Hepatocyte (in vitro differentiated cells): ENCODE measurements at places on chromosomes 1 and 21.

DNA sequence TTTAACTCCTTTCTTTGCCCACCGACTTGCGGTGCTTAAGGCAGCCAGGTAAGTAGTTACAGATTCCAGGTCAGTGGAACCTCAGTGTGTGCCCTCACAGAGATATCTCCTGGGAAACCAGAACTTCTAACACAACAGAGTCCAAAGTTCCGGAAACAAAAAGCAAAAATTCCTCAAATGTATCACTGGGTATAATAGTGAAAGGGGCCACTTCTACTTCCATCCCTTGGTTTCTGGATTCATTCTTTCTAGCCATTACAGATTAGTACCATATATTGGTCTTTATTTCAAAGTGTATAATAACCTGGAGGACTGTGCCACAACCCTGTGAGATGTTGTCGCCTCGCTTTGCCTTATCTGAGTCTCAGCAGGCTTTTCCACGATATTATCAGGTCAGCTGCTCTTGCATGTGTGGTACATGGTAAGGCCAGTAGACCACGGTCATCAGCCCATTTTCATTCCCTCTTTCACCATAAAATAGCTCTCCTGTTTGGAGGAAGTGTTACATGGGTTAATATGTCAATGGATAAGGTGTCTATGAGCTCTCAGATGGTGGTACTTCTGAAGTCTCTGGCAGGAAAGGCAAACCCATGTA, 14.9 kb upstream of the VASH2 start:
- no peaks in the 10 kb centered on the region for H3K4me1 ChIP-seq
- no peaks in the 10 kb centered on the region for H3K36me3 ChIP-seq
- DNase-seq, result no peak
- no peak overlapping the region for H3K27ac ChIP-seq

DNA sequence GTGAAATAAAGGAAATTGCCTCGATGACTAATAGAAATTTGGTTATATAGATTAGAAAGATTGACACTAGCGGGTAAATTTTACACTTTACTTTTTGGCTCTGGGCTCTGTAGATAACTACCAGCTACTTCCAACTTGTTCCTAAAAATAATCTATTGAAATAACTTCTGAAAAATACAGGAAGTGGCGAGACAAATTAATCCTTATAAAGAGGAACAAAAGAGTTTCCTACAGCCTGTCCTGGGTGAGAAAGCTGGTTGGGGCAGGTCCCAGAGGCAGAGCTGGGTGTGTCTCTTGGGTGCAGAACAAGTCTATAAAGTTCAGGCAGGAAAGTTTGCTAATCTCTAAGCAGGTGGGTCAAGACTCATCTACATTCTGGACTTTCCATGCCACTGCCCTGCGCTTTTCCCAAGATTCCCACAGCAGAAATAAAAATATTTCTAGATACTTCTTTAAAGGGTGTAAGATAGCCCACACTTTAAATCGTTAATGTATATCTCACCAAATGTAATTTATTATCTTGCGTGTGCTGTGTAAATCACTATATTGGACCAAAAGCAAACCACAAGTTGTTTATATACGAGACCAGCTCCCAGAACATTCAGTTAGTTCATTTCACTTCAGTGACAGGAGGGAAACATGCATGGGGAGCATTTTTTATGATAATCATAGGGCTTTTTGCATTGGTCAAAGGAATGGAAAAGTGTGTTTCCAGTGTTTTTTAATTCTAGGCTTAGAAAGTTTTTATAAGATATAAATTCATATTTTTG, 70.1 kb upstream of the NRIP1 start:
- no peaks in the 10 kb centered on the region for H3K36me3 ChIP-seq
- no peak for DNase-seq
- no peaks in the 10 kb centered on the region for H3K27me3 ChIP-seq
- no peak overlapping the region for H3K4me3 ChIP-seq
- no peak overlapping the region for H3K27ac ChIP-seq

GRCh38 chr1:180231936-180232335, 1.9 kb downstream of the LHX4 start:
- H3K4me1 ChIP-seq, result peaks cover 30% of the 10 kb centered on the region
- no peak for DNase-seq
- H3K36me3 ChIP-seq, result no peaks in the 10 kb centered on the region
- H3K27ac ChIP-seq, result no peak overlapping the region
- H3K27me3 ChIP-seq, result peaks cover 96% of the 10 kb centered on the region

GRCh38 chr1:106223213-106223612, 833.3 kb upstream of the PRMT6 start:
- H3K27ac ChIP-seq, result no peak overlapping the region
- no peaks in the 10 kb centered on the region for H3K36me3 ChIP-seq
- H3K27me3 ChIP-seq, result no peaks in the 10 kb centered on the region
- DNase-seq, result no peak
- H3K4me3 ChIP-seq, result no peak overlapping the region

DNA sequence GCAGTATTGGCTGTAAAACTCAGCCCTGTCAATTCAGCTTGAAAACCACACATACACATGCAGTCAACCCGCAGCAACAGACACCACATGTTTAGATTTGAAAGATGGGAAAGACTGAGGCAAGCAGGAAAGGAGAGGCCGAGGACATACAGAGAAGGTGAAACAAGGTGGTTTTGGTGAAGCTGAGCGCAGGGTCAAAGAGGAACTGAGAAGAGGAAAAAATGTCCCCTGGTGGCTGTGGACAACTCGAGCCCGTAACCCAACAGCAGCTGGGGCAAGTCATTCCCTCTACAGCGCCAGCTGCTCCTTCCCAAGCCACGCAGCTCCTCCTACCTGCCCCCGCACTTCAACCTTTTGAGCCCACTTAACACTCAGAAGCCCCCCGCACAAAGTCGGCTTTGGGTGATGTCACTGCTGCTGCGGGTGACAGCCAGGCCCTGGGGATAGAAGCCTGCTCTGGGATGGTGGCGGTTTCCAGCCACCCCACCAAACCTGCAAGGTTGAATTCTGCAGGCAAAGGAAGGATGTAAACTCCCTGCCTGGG, 63.0 kb downstream of the KCNN3 start:
- H3K27ac ChIP-seq, result no peak overlapping the region
- DNase-seq, result no peak
- H3K36me3 ChIP-seq, result no peaks in the 10 kb centered on the region
- H3K4me3 ChIP-seq, result no peak overlapping the region

- H3K4me3 ChIP-seq, result peak overlapping the region; percentile 18
- no peaks in the 10 kb centered on the region for H3K4me1 ChIP-seq
- peak overlapping the region; percentile 45 for H3K27ac ChIP-seq
- peak; percentile 63 for DNase-seq
- no peaks in the 10 kb centered on the region for H3K36me3 ChIP-seq
Observed at GRCh38 chr21:14273736-14274538, 58.0 kb downstream of the RBM11 start.

DNA sequence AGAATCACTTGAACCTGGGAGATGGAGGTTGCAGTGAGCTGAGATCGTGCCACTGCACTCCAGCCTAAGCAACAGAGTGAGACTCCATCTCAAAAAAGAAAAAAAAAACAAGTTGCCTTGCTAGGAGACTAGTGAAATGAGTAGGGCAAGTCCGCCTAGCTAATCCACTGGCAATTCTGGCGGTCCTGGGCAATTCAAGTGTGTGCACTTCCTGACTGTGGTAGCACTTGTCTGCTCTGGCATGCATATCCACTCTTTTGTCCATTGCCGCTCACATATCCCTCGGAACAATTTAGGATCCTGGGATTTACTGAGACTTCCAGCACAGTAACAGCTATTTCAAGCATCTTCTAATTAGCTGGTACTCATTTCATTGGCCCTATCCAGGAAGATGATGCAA, 426.3 kb upstream of the ADGRL2 start:
- H3K4me1 ChIP-seq, result no peaks in the 10 kb centered on the region
- no peak overlapping the region for H3K27ac ChIP-seq
- no peak overlapping the region for H3K4me3 ChIP-seq

DNA sequence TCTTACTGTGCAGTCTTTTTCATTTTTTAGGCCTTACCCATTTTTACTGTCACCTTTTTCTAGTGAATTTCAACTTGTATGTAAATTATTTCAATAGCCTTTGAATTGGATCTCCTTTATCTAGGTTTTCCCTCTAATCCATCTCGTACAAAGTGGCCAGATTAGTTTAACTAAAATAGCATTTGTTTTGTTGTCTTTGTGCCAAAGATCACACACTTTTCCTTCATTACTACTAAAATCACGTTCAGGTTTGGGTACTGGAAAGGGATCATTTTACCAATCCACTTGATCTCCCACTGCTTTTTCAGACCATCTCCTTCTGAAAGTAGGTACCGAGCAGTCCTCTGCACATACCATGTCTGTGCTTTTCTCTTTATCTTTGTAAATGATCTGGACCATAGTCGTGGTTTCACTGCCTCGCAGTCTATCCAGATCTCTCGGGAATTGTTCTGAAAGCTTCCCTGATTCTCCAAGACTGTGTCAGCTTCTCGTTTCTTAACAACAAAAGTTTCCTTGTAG, 20.1 kb downstream of the KDM1A start:
- no peak overlapping the region for H3K4me3 ChIP-seq
- no peaks in the 10 kb centered on the region for H3K4me1 ChIP-seq
- no peaks in the 10 kb centered on the region for H3K36me3 ChIP-seq
- H3K27me3 ChIP-seq, result no peaks in the 10 kb centered on the region
- H3K27ac ChIP-seq, result no peak overlapping the region

DNA sequence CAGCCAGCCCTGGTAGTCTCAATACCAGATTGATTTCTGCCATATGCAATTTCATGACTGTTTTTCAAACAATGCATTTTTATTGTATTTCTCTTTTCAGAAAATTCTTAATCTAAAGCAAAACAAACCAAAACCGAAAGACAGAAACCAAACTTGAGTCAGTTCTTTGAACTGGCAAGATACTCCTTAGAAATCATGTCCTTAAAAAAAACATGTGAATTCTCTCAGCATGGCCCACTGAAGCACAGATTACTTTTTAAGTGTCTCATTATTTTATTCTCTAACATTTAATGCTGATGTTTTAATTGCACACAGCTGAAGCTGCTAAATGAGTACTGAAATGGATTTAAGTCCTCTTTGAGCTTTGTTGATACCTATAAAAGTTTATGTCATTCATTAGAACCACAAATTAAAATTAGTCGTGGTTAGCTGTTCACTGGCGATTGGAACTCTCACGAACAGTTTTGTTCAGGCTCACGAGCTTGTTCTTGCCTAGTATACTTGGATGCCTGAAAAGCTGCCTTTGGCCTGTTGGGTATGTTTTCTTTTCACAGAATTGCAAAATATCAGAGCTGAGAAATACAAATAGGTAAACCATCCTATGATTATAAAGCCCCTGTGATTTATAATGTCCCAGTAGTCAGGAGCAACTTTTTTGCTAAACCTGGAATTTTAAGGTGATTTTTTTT, 87.5 kb downstream of the CAMTA1 start:
- H3K4me3 ChIP-seq, result no peak overlapping the region
- no peaks in the 10 kb centered on the region for H3K27me3 ChIP-seq
- DNase-seq, result no peak
- H3K27ac ChIP-seq, result no peak overlapping the region

GRCh38 chr1:167052389-167052788, 37.8 kb downstream of the GPA33 start:
- no peaks in the 10 kb centered on the region for H3K27me3 ChIP-seq
- no peaks in the 10 kb centered on the region for H3K4me1 ChIP-seq

DNA sequence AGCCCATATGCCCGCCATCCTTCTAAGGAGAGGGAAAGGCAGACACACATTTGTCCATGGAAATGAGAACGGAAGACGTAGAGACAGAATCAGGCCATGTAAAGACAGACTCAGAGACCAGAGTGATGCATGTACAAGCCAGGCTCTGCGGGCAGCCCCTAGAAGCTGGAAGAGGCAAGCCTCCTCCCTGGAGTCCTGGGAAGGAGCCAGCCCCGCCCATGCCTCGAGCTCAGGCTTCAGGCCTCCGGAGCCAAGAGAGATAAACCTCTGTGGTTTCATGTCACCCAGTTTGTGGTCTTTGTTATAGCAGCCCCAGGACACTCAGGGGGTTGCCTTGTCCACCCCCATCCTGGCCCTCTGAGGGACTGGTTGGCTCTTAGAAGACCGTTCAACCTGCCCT, 11.6 kb downstream of the PDE9A start:
- peaks cover 10% of the 10 kb centered on the region for H3K4me1 ChIP-seq
- no peak overlapping the region for H3K4me3 ChIP-seq
- DNase-seq, result no peak
- no peaks in the 10 kb centered on the region for H3K27me3 ChIP-seq
- H3K27ac ChIP-seq, result no peak overlapping the region

GRCh38 chr1:151680826-151681225, 35.8 kb downstream of the CELF3 start:
- no peaks in the 10 kb centered on the region for H3K36me3 ChIP-seq
- no peak overlapping the region for H3K4me3 ChIP-seq
- H3K27ac ChIP-seq, result peak overlapping the region; percentile 9
- H3K27me3 ChIP-seq, result no peaks in the 10 kb centered on the region
- H3K4me1 ChIP-seq, result no peaks in the 10 kb centered on the region

- H3K27me3 ChIP-seq, result no peaks in the 10 kb centered on the region
- H3K36me3 ChIP-seq, result no peaks in the 10 kb centered on the region
- H3K4me1 ChIP-seq, result peaks cover 30% of the 10 kb centered on the region
- H3K27ac ChIP-seq, result peak overlapping the region; percentile 92
Observed at GRCh38 chr1:153957744-153958110, 685 bp downstream of the CRTC2 start.

DNA sequence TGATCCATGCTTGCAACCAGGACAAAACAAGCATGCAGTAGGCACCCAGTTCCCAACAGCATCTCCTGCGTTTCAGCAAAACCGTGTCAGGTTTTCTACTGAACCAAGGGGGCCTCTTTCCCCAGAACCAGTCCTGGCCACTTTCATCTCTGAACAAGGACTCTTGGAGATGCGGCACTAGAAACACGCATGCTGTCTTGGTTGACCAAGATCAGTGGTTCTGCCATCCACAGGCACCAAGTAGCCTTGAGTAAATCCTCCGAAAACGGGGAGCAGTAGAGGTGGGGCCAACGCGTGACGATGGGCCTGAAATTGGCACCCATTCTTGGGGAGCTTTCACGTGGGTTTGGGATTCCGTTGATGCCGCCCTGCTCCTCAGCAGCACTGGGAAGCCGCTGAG, 62.5 kb upstream of the AJAP1 start:
- no peak overlapping the region for H3K27ac ChIP-seq
- H3K27me3 ChIP-seq, result no peaks in the 10 kb centered on the region
- H3K36me3 ChIP-seq, result no peaks in the 10 kb centered on the region
- H3K4me1 ChIP-seq, result no peaks in the 10 kb centered on the region

GRCh38 chr1:156096640-156097391, 14.6 kb upstream of the MEX3A start:
- peaks cover 16% of the 10 kb centered on the region for H3K4me1 ChIP-seq
- no peak overlapping the region for H3K4me3 ChIP-seq
- peak; percentile 92 for DNase-seq
- no peaks in the 10 kb centered on the region for H3K27me3 ChIP-seq

- DNase-seq, result peak; percentile 79
- peaks cover 5% of the 10 kb centered on the region for H3K4me1 ChIP-seq
- no peaks in the 10 kb centered on the region for H3K27me3 ChIP-seq
- peak overlapping the region; percentile 30 for H3K27ac ChIP-seq
- no peaks in the 10 kb centered on the region for H3K36me3 ChIP-seq
- no peak overlapping the region for H3K4me3 ChIP-seq
Observed at GRCh38 chr1:193408782-193409293, 222.4 kb upstream of the B3GALT2 start.

GRCh38 chr1:56335394-56335793, 244.0 kb downstream of the PLPP3 start:
- H3K36me3 ChIP-seq, result no peaks in the 10 kb centered on the region
- peaks cover 22% of the 10 kb centered on the region for H3K4me1 ChIP-seq
- H3K4me3 ChIP-seq, result no peak overlapping the region
- DNase-seq, result no peak
- no peak overlapping the region for H3K27ac ChIP-seq
- no peaks in the 10 kb centered on the region for H3K27me3 ChIP-seq

GRCh38 chr1:228236744-228237143, 28.9 kb downstream of the OBSCN start:
- DNase-seq, result peak; percentile 33
- H3K4me3 ChIP-seq, result no peak overlapping the region
- H3K27me3 ChIP-seq, result no peaks in the 10 kb centered on the region
- no peak overlapping the region for H3K27ac ChIP-seq
- no peaks in the 10 kb centered on the region for H3K4me1 ChIP-seq
- peaks cover 6% of the 10 kb centered on the region for H3K36me3 ChIP-seq

GRCh38 chr1:178407655-178408054, 89.1 kb downstream of the CLEC20A start:
- no peak overlapping the region for H3K4me3 ChIP-seq
- H3K4me1 ChIP-seq, result no peaks in the 10 kb centered on the region
